ENCODE measurements at places on chromosomes 12 and 14. TPM values are rescaled to one million over a fixed set of nuclear protein-coding genes. Genes with fewer than 3 reads are reported as not detected.

DNA sequence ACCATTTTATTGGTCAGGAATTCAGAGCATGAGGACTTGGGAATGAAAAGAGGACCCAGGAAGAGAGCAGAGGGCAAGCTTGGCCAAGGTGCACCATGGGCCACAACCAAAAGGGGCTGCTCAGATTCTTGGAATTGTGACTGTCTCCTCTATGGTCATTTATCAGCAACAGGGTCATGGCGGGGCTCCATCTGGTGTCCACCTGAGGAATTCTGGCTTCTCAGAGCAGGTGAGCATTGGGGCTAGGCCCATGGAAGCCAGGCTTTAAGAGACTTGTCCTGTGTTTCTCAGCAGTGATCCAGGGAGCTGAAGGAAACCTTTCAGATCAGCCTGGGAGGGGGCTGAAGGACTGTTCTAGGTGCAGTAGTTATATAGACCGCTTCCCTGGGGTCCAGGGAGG lies 2.6 kb upstream of the RIN3 start:
- H3K27me3 ChIP-seq = peaks cover 43% of the 10 kb centered on the region
- no peaks in the 10 kb centered on the region for H3K4me1 ChIP-seq
- H3K27ac ChIP-seq = no peak overlapping the region
- no peak overlapping the region for H3K4me3 ChIP-seq
- peak; percentile 36 for DNase-seq

GRCh38 chr14:95537298-95538089 lies 2.6 kb downstream of the GLRX5 start:
- H3K27ac ChIP-seq = no peak overlapping the region
- DNase-seq = no peak
- peaks cover 3% of the 10 kb centered on the region for H3K36me3 ChIP-seq
- no peaks in the 10 kb centered on the region for H3K27me3 ChIP-seq
- H3K4me3 ChIP-seq = no peak overlapping the region
- peaks cover 35% of the 10 kb centered on the region for H3K4me1 ChIP-seq

GRCh38 chr12:105032703-105033357 lies 46.7 kb downstream of the NOPCHAP1 start:
- no peak overlapping the region for H3K4me3 ChIP-seq
- no peak for DNase-seq
- no peaks in the 10 kb centered on the region for H3K36me3 ChIP-seq
- no peak overlapping the region for H3K27ac ChIP-seq
- H3K4me1 ChIP-seq = no peaks in the 10 kb centered on the region
- H3K27me3 ChIP-seq = no peaks in the 10 kb centered on the region

DNA sequence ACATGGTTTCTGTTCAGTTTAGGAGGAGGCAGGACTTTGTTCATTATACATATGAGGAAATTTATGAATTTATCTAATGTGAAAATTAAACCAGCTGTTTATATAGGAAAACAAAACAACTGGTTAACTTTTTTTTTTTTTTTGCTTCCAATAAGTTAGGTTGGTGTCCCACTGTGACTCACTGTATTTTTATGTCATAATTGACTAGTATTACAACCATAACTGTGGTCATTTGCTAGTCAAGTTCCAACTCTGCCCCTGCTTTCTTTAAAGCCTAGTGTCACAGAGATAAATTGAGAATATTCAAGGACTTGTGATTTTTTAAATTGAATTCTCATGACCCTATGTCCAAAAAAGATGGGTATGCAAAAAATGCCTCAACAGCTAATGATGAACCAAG lies 227.7 kb downstream of the BCAT1 start:
- H3K27ac ChIP-seq = no peak overlapping the region
- DNase-seq = no peak
- no peaks in the 10 kb centered on the region for H3K27me3 ChIP-seq

- H3K4me3 ChIP-seq = no peak overlapping the region
- H3K36me3 ChIP-seq = no peaks in the 10 kb centered on the region
- DNase-seq = no peak
- no peak overlapping the region for H3K27ac ChIP-seq
- H3K27me3 ChIP-seq = no peaks in the 10 kb centered on the region
These were observed 13.4 kb upstream of the IFI27 start for GRCh38 chr14:94097091-94097490.

GRCh38 chr14:54622192-54622958 lies 55.4 kb downstream of the SAMD4A start:
- H3K27ac ChIP-seq = no peak overlapping the region
- peaks cover 6% of the 10 kb centered on the region for H3K4me1 ChIP-seq
- H3K27me3 ChIP-seq = no peaks in the 10 kb centered on the region
- no peak for DNase-seq
- H3K4me3 ChIP-seq = no peak overlapping the region

- H3K4me1 ChIP-seq = no peaks in the 10 kb centered on the region
- no peak overlapping the region for H3K4me3 ChIP-seq
These were observed 376.3 kb upstream of the RGS6 start for GRCh38 chr14:71555654-71556559.

DNA sequence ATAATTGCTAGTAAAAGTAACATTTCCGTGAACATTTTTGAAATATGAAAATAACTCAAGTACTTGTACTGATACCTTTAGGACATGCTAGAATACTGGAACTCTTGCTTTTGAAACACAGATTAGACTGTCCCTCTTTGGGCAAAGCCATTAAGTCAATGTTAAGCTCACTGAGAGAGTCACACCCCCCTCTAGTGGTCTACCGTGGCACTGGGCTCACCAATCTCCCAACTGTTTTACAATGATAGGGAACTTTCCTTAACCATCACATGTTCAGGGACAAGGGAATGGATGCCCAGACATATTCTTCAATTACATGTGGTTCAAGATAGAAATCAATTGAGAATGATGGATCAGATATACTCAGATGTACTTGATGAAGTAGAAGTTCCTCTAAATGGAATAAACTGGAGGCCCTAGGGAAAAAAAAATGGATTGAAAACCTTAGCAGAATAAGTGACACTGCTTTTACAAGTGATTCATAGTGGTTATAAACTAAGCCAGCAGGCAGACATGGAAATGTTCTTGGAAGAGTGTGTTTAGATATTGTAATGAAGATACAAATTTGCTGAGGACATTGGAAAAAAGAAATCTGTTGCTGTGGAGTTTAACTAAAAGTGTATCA lies 17.8 kb downstream of the NANOG start:
- H3K27me3 ChIP-seq = no peaks in the 10 kb centered on the region
- H3K27ac ChIP-seq = no peak overlapping the region
- peak; percentile 79 for DNase-seq
- H3K4me1 ChIP-seq = no peaks in the 10 kb centered on the region

DNA sequence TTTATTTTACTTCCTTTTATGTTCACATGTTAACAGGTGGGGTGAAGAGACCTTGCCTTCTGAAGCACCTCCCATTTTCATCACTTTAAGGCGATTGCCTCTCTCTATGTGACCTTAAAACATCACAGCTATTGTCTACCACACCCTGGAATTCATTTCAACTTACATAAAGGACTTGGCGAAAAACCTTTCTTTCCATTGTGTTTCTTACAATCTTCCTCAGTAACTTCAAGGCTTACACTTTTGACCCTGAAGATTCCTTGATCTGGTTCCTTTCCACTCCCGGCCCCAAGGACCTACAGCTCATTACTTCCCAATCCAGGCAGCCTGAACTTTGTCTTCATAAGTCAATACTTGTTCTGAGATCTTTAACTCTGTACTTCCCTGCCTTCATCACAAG lies 443.3 kb downstream of the ADAMTS20 start:
- DNase-seq = no peak
- H3K27ac ChIP-seq = no peak overlapping the region
- no peaks in the 10 kb centered on the region for H3K27me3 ChIP-seq
- no peak overlapping the region for H3K4me3 ChIP-seq

DNA sequence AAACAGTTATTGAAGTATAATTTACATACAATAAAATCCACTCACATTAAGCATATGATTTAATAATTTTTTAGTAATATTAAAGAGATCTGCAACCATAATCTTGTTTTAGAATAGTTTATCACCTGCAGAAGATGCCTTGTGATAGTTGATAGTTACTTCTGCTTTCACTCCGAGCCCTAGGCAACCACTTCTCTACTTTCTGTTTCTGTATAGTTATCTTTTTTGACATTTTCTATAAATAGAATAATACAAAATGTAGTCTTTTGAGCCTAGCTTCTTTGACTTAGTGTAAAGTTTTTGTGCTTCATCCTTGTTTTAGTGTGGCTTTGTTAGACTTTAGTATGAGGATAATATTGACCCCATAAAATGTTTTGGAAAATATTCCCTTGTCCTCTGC lies 111.0 kb downstream of the MNAT1 start:
- DNase-seq = no peak
- no peaks in the 10 kb centered on the region for H3K4me1 ChIP-seq
- no peaks in the 10 kb centered on the region for H3K27me3 ChIP-seq
- no peak overlapping the region for H3K27ac ChIP-seq
- peaks cover 23% of the 10 kb centered on the region for H3K36me3 ChIP-seq

DNA sequence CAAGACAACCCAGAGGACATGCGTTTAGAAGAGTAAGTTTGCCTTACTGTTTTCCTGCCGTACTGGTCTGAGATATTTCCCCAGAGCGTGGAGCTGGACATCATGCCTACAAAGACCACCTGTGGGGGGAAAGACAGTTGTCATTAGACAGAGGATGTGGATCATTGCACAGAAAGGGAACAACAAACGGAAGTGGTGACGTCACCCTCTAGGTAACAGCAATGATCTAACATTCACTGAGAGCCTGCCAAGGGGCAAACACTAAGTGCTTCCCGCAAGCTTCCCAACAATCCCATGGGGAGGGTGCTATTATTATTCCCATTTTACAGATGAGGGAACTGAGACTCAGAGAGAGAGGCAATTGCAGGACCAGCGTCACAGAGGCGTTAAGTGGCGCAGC lies 48.5 kb downstream of the SVOP start:
- DNase-seq = no peak
- no peaks in the 10 kb centered on the region for H3K36me3 ChIP-seq
- H3K4me1 ChIP-seq = peaks cover 4% of the 10 kb centered on the region
- H3K27me3 ChIP-seq = no peaks in the 10 kb centered on the region
- H3K4me3 ChIP-seq = no peak overlapping the region
- H3K27ac ChIP-seq = no peak overlapping the region

- no peak overlapping the region for H3K27ac ChIP-seq
- H3K36me3 ChIP-seq = no peaks in the 10 kb centered on the region
- DNase-seq = no peak
- H3K4me1 ChIP-seq = peaks cover 38% of the 10 kb centered on the region
- H3K27me3 ChIP-seq = no peaks in the 10 kb centered on the region
- no peak overlapping the region for H3K4me3 ChIP-seq
These were observed 8.2 kb downstream of the NUAK1 start for GRCh38 chr12:106130474-106131113.

DNA sequence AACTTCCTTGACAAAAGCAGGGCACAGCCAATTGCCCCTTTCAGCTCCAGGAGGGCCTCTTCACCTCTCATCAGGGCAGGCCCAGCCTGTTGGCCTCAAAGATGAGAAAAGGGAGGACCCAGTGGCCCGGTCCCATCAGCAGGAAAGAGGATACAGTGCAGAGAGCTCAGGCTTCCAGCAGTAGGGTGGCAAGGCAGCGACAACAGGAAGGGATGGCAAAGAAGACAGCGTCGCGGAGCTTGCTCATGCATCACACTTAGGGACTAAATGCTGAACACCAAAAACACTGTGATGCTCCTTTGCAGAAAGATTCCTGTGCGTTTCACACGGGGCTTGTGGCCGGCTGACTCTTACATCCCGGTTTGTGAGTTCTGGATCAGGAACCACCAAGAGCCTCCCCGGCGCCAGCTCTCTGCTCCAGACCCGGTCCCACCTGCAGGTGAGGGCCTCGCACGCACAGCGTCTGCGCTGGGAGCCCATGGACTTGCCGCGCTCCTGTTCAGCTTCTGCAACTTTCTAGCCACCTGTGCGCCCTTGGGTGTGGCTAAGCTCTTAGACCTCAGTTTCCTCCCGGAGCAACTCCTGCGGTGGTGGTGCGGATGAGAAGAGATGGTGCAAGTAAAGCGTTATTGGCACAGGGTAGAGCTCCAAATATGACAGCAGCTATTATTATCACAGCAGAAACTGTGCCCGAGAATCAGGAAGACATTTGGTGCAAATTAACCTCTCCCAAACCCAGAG lies 15.3 kb upstream of the BCL7A start:
- H3K36me3 ChIP-seq = no peaks in the 10 kb centered on the region
- H3K4me3 ChIP-seq = no peak overlapping the region
- no peaks in the 10 kb centered on the region for H3K27me3 ChIP-seq
- H3K4me1 ChIP-seq = peaks cover 2% of the 10 kb centered on the region
- no peak for DNase-seq

- DNase-seq = no peak
- no peaks in the 10 kb centered on the region for H3K36me3 ChIP-seq
- no peaks in the 10 kb centered on the region for H3K27me3 ChIP-seq
- no peak overlapping the region for H3K27ac ChIP-seq
- H3K4me1 ChIP-seq = peaks cover 16% of the 10 kb centered on the region
- no peak overlapping the region for H3K4me3 ChIP-seq
These were observed 2.3 kb downstream of the TMEM116 start for GRCh38 chr12:112010415-112011344.

DNA sequence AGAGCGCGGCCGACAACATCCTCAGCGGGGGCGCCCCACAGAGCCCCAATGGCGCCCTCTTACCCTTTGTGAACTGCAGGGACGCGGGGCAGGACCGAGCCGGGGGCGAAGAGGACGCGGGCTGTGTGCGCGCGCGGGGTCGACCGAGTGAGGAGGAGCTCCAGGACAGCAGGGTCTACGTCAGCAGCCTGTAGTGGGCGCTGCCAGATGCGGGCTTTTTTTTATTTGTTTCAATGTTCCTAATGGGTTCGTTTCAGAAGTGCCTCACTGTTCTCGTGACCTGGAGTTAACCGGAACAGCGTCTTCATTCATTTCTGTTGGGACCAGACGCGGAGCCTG lies 103.8 kb upstream of the FKBP4 start:
- H3K4me3 ChIP-seq = peak overlapping the region; percentile 67
- peaks cover 41% of the 10 kb centered on the region for H3K27me3 ChIP-seq
- no peak overlapping the region for H3K27ac ChIP-seq
- no peaks in the 10 kb centered on the region for H3K4me1 ChIP-seq
- no peaks in the 10 kb centered on the region for H3K36me3 ChIP-seq
- DNase-seq = peak; percentile 74

- no peak for DNase-seq
- no peak overlapping the region for H3K4me3 ChIP-seq
- no peaks in the 10 kb centered on the region for H3K27me3 ChIP-seq
- H3K4me1 ChIP-seq = no peaks in the 10 kb centered on the region
- no peaks in the 10 kb centered on the region for H3K36me3 ChIP-seq
These were observed 14.6 kb upstream of the DIO3 start for GRCh38 chr14:101546706-101547105.

GRCh38 chr12:52656616-52657015 lies 4.6 kb upstream of the KRT2 start:
- peaks cover 11% of the 10 kb centered on the region for H3K4me1 ChIP-seq
- H3K36me3 ChIP-seq = no peaks in the 10 kb centered on the region
- H3K27ac ChIP-seq = no peak overlapping the region
- no peak for DNase-seq
- H3K27me3 ChIP-seq = no peaks in the 10 kb centered on the region

- peaks cover 9% of the 10 kb centered on the region for H3K4me1 ChIP-seq
- H3K4me3 ChIP-seq = no peak overlapping the region
- H3K27me3 ChIP-seq = peaks cover 51% of the 10 kb centered on the region
- no peak overlapping the region for H3K27ac ChIP-seq
These were observed 19.9 kb upstream of the CEP170B start for GRCh38 chr14:104845033-104845666.

PPHLN1 gene
- total RNA-seq = 81.5 TPM

HOXC4 gene
- total RNA-seq = not detected

RPGRIP1 gene
- 3.4 TPM for total RNA-seq

MLF2 gene
- total RNA-seq = 120 TPM

P2RX2 gene
- 0.15 TPM for total RNA-seq

DNAJC22 gene
- total RNA-seq = 0.39 TPM

CD9 gene
- 3.1 TPM for total RNA-seq

OVCH1 gene
- 0.06 TPM for total RNA-seq

LYZ gene
- not detected for total RNA-seq

CS gene
- 133 TPM for total RNA-seq

FGF23 gene
- total RNA-seq = 0.58 TPM

ZNF891 gene
- total RNA-seq = 7.2 TPM

SLC8A3 gene
- 0.71 TPM for total RNA-seq

PTGER2 gene
- total RNA-seq = not detected
